ENCODE measurements at places on chromosomes 13 and 19.

GRCh38 chr19:4370418-4371041 is 27.2 kb downstream of the MPND start:
- H3K36me3 ChIP-seq: no peaks in the 10 kb centered on the region
- peak overlapping the region; percentile 42 for H3K4me3 ChIP-seq
- DNase-seq: no peak
- no peaks in the 10 kb centered on the region for H3K27me3 ChIP-seq
- H3K27ac ChIP-seq: peak overlapping the region; percentile 75
- H3K4me1 ChIP-seq: peaks cover 60% of the 10 kb centered on the region

GRCh38 chr13:39881887-39882286 is 226.4 kb downstream of the COG6 start:
- H3K4me3 ChIP-seq: no peak overlapping the region
- peaks cover 19% of the 10 kb centered on the region for H3K36me3 ChIP-seq
- H3K4me1 ChIP-seq: no peaks in the 10 kb centered on the region
- DNase-seq: no peak
- H3K27me3 ChIP-seq: peaks cover 6% of the 10 kb centered on the region

GRCh38 chr13:22915442-22916082 is 265.2 kb upstream of the SGCG start:
- DNase-seq: no peak

DNA sequence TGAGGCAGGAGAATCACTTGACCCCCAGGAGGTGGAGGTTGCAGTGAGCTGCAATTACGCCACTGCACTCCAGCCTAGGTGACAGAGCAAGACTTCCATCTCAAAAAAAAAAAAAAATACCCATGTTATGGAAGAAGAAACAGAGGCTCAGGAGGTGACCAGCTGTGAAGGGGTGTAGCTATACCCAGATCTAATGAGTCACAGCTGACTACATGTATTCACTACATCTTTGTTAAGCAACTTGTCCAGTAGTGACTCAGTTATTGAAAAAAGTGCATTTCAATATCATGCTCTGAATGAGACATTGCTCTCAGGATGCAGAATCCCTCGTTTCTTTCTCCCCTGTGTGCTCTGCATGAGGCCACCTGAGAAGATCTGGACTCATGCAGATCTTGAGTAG is 16.1 kb upstream of the SPART start:
- no peak overlapping the region for H3K27ac ChIP-seq
- peaks cover 8% of the 10 kb centered on the region for H3K27me3 ChIP-seq
- no peak for DNase-seq
- no peak overlapping the region for H3K4me3 ChIP-seq
- no peaks in the 10 kb centered on the region for H3K4me1 ChIP-seq

- no peak overlapping the region for H3K27ac ChIP-seq
- H3K4me3 ChIP-seq: no peak overlapping the region
- no peak for DNase-seq
- no peaks in the 10 kb centered on the region for H3K27me3 ChIP-seq
- H3K36me3 ChIP-seq: no peaks in the 10 kb centered on the region
Measured at GRCh38 chr19:11594084-11594483, 3.2 kb upstream of the ZNF627 start.

DNA sequence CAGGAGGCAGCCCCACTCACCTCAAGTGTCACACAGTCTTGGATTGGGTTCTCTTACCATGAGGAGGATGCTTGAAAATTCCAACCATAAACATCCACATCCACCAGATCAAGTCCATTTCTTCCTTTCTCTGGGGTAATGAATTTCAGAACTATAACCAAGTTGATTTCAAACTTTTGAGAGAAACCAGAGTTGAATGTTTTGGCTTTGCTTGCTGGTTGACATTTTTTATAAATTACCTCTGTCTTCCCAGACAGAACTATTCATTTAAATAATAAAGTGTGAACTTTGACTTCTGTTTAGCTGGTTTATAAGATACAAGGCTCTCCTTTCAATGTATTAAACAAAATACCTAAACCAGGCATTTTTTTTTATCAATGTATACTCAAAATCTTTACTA is 550.7 kb downstream of the KCTD12 start:
- no peak overlapping the region for H3K4me3 ChIP-seq
- no peak for DNase-seq
- no peak overlapping the region for H3K27ac ChIP-seq
- no peaks in the 10 kb centered on the region for H3K4me1 ChIP-seq

- H3K27me3 ChIP-seq: no peaks in the 10 kb centered on the region
- no peak overlapping the region for H3K27ac ChIP-seq
- peaks cover 15% of the 10 kb centered on the region for H3K4me1 ChIP-seq
- H3K36me3 ChIP-seq: peaks cover 12% of the 10 kb centered on the region
- no peak overlapping the region for H3K4me3 ChIP-seq
- no peak for DNase-seq
Measured at GRCh38 chr19:48121909-48122371, 11.3 kb upstream of the PLA2G4C start.

Data from naive thymus-derived CD8-positive, alpha-beta T cell (primary cell).